ENCODE measurements at places on chromosomes 6 and 20.

GRCh38 chr6:128558924-128559323 is 38.5 kb upstream of the PTPRK start:
- no peak for DNase-seq

DNA sequence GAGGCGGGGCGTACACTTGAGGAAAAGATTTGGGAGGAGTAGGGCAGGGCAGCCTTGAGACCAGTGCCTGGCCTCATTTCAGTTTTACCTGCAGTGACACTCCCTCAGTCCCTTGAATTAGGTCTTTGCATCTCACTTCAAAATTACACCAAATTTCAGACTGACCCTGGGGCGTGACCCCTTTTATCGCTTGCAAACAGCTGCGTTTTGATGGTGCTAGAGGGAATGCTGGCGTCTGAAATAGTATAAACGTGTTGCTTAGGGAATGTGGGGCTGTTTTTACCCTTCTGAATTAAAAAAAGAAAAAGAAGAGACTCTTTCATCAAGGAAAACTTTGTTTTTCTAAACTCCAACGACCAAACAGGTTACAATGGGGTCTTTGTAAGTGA is 21.0 kb downstream of the COL9A1 start:
- DNase-seq: no peak

DNA sequence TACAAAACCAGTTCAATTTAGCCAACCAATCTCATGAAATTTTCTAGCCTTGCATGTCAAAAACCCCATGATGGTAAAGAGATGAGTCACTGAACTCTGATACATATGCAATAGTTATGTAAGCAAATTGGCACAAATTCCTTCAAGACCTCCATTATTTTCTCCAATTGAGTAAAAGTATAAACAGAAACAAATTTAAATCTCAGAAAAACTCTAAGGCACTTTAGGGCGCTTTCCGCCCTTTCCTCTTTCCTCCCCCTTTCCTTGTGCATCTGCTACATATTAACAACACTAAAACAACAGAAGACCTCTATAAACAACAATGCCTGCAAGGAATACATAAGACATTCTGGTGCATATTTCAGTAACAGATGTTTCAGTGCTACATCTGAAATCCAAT is 48.5 kb downstream of the KIF13A start:
- no peak for DNase-seq

GRCh38 chr6:89443658-89444057 is 10.7 kb downstream of the ANKRD6 start:
- no peak for DNase-seq

- DNase-seq: no peak
Observed at GRCh38 chr6:167782698-167783517, 43.8 kb upstream of the AFDN start.

DNA sequence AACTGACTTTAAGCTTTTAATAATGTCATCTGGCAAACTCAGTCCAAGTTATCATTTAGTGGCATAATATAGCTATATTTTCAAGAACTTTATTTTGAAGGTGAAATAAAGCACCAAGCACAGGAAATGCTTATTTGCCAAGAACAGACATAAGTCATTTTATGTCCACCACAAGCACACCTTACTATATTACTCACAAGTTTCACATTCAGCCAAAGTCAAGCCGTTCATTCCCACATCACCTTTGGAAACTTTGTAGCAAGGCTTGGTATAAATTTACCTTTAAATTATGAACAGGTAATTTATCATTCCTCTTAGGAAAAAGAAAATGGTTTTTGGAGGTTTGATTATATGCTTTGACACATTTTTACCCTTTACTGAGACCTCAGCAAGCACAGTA is 236.8 kb upstream of the FKBP1C start:
- no peak for DNase-seq

GRCh38 chr6:23179994-23180393 is 610.6 kb downstream of the HDGFL1 start:
- DNase-seq: no peak

DNA sequence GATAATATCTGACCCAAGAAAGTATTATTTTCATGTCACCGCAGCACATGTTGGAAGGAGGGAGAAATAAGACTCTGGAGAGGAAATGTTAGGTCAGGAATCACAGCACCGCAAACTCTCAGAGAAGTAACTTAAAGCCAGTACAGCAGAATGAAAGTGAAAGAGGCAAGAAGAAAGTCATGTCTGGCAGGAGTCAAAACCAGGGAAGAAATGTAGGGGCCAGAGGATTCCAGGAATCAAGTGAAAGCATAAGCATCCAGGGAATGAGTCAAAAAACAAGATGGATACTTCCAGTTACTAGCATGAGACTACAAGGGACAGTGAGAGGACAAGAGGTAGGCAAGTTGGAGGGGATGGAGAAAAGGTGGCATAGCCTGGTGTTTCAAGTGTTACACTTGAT is 80.4 kb downstream of the AK9 start:
- DNase-seq: no peak

DNA sequence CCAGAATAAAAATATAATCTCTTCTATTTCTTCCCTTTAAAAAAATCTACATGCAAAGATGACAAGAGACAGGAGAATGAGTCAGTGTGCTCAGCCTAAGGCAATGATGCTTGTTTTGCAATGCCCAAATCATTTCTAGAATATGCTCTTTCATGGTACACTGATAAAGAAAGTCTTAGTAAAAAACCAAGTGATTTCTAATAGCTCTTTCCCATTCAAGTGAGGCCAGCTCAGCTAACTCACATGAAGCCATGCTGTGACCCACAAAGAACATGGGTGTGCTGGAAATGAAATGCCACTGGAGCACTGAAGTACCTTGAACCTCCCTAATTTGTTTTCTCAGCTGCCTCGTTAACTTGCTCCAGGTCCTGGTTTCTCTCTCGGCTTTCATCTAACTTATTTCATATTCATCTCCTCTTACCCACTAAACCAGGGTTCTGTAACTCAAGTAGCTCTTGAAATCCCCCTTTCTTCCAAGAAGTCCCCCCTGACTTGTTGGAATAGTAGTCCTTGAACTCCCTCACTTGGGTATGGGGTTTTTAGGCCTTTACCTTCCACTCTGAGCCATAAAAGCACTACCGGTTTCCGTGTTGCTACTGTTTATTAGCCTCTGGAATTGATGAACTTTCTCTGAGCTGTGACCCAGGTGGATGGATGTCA is 92.7 kb downstream of the IRF4 start:
- no peak for DNase-seq

- no peak for DNase-seq
Observed at GRCh38 chr6:17032988-17033634, 68.7 kb upstream of the STMND1 start.

GRCh38 chr6:5175635-5176034 is 85.1 kb downstream of the LYRM4 start:
- DNase-seq: no peak

- DNase-seq: no peak
Observed at GRCh38 chr6:19137505-19137904, 699.7 kb upstream of the ID4 start.

DNA sequence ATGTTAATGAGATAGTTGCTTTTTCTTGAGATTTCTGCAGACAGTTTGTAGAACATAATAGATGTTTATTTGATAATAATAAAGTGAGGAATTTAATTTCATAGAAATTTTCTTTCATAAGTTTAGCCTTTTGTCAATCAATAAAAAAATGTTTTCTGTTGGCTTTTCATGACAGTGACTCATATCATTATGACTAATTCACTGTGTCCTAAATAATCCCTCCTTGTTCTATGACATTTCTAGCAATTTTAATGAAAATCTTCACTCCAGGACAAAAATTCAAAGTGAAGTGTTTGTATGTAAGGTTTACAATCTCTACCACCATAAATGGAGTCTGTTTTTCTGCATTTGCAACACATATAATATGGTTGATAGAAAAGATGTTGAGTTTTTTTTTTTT is 109.9 kb downstream of the UTRN start:
- no peak for DNase-seq

DNA sequence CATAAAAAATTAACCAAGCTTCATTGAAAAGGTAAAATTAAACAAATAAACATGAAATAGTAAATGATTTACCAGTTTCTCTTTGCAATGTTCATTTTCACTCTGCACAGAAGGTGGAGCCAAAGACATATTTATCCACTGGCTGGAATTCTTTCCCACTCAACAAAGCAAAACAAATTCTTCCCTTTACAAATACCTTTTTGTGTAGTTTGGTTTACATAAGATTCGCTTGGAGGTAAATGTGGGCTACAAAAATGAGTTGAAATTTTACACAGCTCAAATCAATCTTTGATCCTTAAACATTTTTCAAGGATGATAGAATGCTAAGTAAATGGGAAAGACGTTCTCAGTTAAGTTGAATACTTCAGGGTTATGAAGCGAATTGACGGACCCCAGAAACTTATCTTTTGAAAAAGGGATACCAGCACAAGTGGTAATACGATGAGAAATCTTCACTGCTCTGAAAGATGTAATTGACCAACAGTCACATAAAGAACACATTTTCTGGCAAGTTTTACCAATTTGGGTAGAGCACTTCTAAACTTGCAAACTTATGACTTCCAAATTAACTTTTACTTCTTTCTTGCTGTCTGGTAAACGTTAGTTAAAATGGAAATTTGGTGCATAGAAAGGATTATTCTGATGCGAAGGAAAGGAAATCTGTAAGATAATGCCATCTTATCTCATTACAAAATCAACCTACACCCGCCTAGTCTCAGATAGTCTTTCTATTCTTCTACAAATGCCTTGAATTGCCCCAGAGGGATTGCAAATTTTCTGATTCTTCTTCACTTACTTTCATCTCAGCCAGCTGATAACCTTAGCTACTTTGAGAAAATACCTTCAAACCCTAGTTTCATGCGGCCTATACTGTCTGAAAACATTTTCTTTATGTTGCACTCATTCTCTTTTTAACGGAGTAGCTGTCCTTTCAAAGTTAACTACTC is 4.7 kb upstream of the GJA1 start:
- no peak for DNase-seq

DNA sequence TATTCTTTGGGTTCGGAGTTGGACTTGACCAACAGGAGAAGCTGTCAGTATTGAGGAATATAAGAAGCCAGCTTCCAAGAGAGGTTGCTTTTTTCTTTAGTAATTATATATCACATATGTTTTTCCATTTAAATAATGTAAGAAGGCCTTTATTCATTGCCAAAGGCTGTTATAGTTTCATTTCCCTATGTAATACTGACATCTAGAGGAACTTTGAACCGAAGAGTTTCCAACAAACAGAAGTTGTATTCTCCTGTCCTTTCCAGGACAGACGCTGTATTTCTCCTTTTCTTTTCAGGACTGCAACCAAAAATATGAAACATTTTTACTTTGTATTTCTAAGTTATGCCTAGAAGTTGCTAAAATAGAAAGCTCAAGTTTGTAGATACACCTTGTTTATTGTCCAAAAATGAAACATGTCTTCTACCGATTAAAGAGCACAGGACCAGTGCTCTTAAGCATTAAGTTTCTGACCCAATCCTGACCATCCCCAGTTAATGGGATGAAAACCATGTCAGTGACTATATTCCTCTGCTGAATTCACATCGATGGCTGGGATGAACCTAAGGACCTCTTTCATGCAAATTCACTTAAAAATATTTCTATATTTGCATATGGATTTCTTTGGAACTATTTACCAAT is 55.1 kb downstream of the MYLK4 start:
- no peak for DNase-seq

DNA sequence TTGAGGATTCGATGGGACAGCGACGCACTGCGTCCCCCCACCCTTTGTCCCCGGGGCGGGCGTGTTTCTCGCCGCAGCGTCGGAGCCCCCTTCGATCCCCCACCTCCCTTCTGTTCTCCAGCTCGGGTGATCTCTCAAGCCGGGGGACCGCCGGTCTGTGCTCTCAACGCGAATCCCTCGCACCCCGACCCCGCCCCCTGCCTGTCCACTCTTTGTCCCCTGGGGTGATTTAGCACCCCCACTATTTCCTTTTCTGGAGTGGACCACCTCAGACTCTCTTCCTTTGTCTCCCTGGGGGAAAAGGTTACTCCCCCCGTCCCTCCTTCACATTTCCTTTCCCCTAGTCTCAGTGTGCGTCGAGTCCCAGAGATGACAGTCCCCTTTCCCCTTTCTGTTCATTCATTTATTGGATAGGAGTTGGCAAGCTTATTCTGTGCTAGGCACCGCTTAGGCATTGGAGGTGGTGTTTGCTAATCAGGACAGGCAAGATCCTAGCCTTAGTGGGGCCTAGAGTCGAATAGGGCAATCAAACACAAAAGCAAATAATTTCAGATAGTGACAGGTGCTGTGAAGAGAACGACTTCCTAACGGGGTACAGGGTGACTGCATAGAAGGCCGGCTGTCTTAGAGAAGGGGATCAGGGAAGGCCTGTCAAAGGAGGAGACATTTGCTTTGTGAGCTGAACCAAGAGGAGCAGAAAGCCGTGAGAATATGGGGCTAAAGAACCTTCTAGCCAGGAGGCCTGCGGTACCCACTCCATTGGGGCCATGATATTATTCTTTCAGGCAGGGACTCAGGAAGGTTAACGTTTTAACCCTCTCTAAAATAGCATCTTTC is 741 bp downstream of the PTPN1 start:
- DNase-seq: no peak

DNA sequence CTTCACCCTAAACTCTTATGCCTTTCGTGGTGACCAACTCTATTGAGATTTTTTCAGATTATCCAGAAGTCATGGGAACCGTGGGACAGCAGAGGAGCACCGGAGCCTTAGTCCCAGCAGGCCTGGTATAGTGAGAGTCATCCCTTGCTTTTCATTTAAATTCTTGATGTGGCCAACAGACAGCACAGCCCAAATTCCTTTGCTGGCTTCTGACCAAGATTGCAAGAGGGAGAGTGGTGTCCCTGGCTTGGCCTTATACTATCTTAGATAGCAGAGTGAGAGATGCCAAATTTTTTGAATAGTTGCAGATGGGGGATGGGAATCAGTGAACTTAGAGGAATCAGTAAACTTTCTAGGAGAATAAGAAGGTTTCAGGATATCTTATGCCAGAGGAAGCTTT is 7.8 kb downstream of the STX11 start:
- no peak for DNase-seq

DNA sequence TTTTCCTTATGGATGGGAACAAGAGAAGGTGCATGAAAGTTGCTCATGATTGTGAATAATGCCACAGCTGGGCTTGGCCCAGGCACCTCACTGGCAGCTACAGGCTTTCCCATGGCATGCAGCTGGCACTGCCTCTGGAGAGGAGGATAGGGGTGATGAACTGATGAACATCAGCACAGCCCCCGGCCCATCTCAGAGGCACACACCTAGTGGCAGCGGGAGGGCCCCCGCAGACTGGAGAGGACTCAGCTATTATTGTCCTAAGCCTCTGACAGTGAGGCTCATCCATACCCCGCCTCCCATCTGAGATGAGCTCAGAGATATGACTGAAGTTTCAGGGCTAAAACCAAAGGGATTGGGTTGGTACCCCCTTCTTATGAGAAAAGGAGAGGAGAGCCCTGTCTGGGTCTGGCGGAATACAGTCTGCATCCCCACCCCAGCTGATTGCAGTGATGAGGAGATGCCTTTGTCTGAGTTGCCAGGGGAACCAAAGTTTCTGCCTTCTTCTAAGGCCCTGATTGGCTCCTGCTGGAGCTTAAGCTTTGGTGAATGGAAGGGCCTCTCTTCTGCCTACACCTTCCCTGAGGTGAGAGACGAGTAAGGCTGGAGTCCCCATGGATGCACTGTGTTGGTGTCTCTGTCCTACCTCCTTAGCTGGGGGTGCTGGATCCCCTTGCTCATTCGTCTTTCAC is 27.6 kb upstream of the EPB41L1 start:
- DNase-seq: no peak

All from progenitor cell of endocrine pancreas (in vitro differentiated cells).